ENCODE measurements at places on chromosomes 7 and 10. TPM values are rescaled to one million over a fixed set of nuclear protein-coding genes. Genes with fewer than 3 reads are reported as not detected.

Gene PGAM2
- 2.1 TPM for total RNA-seq

Gene OR2A42
- not detected for total RNA-seq

Gene SBDS
- total RNA-seq: 223 TPM

Gene TRPV6
- total RNA-seq: not detected

Gene ADCYAP1R1
- 4.3 TPM for total RNA-seq

Gene ZNF365
- 0.10 TPM for total RNA-seq

Gene RNF133
- total RNA-seq: 0.76 TPM

Gene SPDYE3
- not detected for total RNA-seq

Gene NPC1L1
- 0.23 TPM for total RNA-seq

Gene ITPRID1
- total RNA-seq: not detected

Gene PITRM1
- total RNA-seq: 112 TPM

Gene MCM10
- 0.23 TPM for total RNA-seq

Gene C10orf62
- total RNA-seq: 0.46 TPM

Gene MACROH2A2
- total RNA-seq: 5.6 TPM

Gene THNSL1
- 2.1 TPM for total RNA-seq

Gene ZNF804B
- total RNA-seq: not detected

Gene SAMD8
- 26.6 TPM for total RNA-seq

Gene PIP4K2A
- total RNA-seq: 64.6 TPM

Gene CPN1
- total RNA-seq: not detected

Gene TMEM229A
- total RNA-seq: 0.10 TPM

Data from posterior vena cava (tissue), 2 donors.